ENCODE measurements at places on chromosomes 2 and 18.

GRCh38 chr2:108287169-108287568, 1.5 kb upstream of the SULT1C2 start:
- no peak for DNase-seq

DNA sequence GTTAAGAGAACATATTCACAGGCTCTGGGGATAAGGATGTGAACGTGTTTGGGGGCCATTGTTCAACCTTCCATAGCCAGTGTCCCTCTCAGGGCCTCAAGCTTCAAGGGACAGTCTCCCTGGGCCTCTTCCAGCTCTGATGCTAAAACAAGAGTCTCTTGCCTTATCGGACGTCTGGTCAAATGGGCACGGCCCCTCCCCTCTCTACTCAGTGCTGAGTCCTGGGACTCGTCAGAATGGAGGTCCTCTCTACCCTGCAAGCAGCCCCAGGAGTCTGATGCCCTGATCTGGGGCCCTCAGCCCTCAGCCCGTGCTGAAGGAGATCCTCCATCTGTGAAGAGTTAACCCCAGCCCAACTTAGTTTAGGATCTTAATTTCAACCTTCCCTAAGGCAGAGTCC, 198.2 kb downstream of the ZFP36L2 start:
- DNase-seq: no peak

GRCh38 chr2:187644981-187645380, 90.7 kb upstream of the TFPI start:
- DNase-seq: no peak

DNA sequence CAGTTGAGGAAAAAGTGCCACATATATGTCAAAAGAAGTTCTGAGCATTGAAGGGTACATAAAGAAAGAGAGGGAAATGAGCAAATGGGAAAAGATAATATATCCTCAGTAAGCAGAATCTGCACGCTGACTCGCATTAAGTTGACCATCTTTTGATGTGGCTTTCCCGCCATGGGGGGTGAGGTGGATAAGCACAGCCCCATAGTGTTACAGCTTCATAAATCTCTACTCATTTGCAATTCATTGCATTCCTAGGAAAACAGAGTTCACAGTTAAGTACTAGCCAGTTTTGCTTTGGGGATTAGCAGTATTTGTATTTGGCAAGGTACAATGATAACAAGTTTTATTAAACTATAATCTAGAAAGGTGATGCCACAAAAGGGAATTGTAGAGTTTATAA, 814.2 kb downstream of the LRP1B start:
- no peak for DNase-seq

DNA sequence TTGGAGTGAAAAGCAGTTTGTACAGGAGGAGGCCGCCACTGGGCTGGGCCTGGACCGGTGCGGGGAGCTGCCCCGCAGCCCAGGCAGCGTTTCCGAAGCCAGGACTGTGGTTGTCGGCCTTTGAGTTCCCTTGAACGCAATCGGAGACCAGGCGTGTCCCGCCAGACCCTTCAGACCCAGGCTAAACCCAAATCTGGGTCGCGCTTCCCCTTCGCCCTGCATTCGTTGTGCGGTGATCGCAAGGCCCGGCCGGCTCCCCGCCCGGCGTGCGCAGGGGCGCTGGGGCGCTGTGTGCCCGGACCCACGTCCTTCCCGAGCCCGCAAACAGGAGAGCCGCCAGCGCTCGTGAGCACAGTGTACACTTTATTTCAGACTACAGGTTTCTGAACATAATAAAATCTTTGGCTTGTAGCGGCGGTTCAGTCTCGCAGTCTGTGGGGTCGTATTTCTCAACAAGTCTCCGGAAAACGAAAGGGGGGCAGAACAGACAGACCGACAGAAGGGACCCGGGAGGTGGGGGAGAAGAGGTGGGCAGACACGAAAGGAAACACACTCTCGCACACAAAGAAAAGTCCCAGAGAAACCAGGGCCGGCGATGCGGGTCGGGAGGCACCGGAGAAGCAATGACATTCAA, 5.5 kb downstream of the EN1 start:
- DNase-seq: no peak

- DNase-seq: no peak
Observed at GRCh38 chr2:191015239-191015638, 1.3 kb upstream of the STAT1 start.

DNA sequence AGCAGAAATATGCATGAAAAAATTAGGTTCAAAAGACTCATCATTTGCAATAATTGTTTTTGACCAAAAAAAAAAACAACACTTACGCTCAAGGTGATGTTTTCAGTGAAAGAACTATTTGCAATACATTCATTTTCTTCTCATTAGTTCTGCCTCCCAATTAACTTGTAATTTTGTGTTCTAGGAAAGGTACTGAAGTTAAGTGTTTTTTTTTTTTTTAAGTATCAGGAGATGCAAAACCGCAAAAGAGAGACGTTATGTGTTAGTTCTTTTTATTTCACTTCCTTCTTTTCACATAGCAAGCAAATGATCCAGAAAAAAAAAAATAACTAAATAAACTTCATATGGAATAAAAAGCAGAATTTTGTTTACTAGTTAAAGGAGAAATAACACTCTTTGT, 735.2 kb upstream of the GCFC2 start:
- DNase-seq: no peak

DNA sequence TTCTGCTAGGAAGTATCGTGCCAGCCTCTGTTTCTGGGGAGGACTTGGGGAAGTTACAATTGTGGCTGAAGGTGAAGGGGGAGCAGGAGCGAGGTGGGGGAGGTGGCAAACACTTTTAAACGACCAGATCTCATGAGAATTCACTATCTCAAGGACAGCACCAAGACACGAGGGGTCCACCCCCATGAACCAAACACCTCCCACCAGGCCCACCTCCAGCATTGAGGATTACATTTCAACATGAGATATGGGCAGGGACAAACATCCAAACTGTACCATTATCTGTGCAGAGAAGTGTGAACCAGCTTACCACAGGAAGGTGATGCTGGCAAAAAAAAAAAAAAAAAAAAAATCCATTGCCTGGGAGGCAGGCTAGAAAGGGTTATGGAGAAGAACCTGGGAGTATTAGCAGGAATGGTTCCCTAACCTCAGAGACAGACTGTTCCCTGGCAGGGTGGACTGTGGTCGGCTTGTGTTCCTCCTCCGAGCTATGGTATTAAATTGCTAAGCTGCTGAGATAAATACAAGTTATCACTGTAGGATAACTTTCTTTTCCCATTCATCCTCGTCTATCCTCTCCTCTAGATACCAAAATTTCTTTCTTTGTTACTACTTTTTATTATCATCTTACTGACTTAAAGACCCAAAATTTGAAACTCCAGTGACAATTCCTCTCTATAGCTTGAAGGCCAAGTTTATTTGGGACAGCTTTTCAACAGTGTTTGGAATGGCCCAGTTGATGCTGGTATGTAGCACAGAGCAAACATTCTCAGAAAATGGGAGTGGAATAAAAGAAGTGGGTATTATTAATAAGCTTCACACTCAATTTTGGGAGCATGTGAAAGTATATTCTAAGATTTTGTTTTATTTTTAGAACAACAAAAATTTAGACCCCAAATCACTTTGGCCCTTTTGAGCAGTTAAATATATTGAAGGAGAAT, 73.7 kb upstream of the MAP3K20 start:
- no peak for DNase-seq

- DNase-seq: no peak
Observed at GRCh38 chr18:24678626-24679025, 218.2 kb downstream of the HRH4 start.

- DNase-seq: no peak
Observed at GRCh38 chr2:21812766-21813165, 689.0 kb downstream of the TDRD15 start.

GRCh38 chr2:109410039-109410815, 203.5 kb downstream of the SEPTIN10 start:
- no peak for DNase-seq

DNA sequence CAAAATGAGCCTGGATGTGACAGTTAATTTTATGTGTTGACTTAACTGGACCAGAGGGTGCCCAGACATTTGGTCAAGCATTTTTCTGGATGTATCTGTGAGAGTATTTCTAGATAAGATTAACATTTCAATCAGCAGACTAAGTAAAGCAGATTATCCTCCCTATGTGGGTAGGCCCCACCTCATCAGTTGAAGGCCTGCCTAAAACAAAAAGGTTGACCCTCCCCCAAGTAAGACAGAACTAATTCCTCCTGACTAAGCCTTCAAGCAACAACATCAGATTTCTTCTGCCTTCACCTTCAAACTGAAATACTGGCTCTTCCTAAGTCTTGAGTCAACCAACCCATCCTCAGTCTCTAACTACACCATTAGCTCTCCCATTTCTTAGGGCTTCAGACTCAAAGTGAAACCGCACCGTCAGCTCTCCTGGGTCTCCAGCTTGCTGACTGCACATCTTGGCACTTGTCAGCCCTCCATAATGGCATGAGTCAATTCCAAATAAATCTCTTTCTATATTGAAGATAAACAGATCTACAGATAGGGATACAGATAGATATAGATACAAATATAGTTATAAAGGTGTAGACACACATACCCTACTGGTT, 47.9 kb downstream of the MEMO1 start:
- DNase-seq: no peak

GRCh38 chr2:223232896-223233295, 180.9 kb downstream of the KCNE4 start:
- no peak for DNase-seq

DNA sequence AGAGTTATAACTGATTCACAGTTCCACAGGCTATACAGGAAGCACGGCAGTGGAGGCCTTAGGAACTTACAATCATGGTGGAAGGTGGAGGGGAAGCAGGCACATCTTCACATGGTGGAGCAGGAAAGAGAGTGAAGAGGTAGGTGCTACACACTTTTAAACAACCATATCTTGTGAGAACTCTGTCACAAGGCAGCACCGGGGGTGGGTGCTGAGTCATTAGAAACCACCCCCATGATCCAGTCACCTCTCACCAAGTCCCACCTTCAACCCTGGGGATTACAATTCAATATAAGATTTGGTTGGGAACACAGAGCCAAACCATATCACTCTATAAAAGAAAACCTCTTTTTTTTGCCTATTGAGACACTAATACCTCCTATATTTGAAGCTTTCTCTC, 1108.5 kb upstream of the CDH2 start:
- peak; percentile 24 for DNase-seq

GRCh38 chr2:88880441-88880953, 189.0 kb downstream of the RPIA start:
- DNase-seq: peak; percentile 49

DNA sequence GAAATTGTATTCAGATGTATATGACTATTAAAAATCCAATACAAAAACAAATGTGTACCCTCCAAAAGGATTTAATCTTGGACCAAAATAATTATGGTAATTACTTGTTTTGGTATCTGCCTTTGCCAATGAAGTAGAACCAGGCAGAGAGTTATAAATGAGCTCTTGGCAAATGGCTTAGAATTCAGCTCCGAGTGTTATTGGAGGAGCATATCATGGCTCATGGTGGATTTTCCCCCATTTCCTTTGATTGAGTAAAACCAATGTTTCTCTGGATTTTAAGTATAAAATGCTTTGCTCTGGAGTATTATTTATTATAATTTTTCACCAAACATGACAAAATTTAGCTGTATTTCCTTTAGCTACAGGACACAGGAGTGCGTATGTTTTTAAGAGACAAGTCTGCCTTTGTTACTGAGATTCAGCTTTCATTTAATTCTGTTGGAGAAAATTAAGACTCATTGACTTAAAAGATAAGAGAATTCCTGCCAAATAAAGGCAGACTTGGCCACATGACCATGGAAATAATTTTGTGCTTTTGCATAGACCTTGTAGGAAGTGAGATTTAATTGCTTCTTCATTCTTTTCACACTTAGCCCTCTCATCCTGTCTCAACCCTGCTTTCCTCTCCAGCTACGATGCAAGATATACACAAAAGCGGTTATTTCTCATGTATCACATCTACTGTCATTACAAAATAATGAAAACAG, 281.0 kb upstream of the SOX11 start:
- DNase-seq: no peak

DNA sequence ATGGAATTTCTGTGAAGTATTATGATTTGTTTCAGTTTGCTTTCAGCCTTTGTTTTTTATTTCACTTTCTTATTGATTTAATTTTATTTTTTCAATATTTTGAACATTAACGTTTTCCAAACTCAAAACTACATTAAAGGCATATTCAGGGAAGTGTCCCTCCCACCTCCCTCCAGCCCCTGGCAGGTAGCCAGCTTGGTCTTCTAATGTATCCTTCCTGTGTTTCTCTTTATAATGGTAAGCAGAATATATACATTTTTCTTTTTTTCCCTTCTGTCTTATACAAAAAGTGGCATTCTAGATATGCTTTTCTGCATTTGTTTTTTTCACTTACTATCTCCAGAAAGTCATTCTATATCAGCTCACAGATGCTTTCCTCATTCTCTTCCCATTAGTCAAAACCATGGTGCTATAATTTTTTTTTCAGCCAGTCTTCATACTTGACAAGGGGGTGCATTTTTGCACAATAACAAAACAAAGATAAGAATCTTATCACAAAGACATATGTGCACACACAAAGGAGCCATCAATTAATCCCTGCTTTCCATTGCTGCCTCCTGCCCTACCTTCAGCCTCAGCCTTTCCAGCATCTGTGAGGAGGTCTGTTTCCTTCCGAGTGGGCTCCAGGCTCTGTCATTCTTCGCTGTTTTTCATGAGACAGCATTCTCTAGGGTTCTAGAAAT, 33.7 kb upstream of the TMEM177 start:
- DNase-seq: peak; percentile 20

DNA sequence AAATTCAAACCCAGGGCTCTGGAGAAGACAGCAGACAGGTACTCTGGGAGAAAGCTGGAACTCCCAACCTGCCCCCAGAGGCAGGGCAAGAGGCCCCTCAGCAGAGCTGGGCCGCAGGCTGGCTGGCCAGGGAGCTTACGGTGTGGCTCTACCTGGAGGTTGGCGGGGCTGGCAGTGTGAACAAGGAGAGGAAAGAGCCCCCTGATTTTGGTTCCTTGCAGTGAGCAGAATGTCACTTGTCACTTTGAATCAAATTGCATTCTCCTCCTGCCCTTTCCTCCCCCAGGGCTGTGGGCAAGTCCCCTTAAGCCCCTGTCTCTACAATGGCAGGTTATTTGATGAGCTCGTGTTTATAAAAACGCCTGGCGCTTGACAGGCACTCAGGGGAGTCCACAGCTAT, 32.6 kb downstream of the MYO7B start:
- DNase-seq: no peak

- peak; percentile 66 for DNase-seq
Observed at GRCh38 chr2:146079216-146079615, 1559.3 kb upstream of the ZEB2 start.

DNA sequence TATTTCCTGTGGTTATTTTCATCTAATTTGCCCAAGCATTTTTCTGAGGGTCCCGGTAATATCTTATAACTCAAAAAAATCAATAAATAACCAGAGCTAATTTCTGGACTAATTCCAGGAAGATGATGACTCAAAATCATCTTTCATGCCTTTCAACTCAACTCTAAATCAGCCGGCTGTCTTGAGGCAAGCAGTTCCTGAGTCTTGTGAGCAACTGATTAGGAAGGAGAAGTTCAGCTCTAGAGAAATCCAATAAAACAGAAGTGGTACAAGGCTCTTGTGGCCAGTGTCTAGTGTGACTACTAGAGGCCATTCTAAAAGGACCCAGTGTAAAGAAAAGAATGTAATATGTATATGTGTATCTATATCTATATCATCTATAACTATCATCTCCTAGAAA, 890.4 kb downstream of the TRIB2 start:
- DNase-seq: no peak
